ENCODE measurements at places on chromosomes 2 and 18.

DNA sequence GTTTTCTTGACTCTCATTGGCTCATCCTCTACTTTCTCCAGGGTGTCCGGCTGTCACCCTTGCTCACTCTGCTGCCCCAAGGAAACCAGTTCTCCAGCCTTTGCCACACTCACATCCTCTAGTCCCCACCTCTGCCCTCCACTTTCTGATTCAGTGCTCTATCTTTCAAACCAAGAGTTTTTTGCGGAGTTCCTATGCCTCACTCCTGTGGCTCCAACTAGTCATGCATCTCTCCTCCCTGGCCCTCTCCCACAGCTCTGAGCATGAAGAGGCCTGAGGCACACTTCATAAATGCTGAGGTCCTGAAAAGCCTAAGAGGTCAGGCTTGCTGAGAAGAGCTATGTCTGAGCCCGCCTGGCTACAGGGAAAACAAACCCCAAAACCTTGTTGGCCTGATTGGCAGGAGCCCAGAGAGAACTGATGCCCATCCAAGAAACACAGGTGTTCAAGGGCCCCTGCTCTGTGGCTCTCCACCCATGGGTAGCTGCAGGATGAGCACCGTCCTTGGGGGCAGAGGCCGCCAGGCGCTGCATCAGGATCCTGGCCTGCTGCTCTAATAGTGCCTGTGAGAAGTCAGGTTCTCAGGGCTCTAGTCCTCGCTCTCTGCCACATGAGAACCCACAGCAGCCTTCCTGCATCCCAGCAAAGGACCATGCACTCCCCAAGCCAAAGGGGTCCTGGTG lies 42.1 kb downstream of the HS1BP3 start:
- DNase-seq: no peak

DNA sequence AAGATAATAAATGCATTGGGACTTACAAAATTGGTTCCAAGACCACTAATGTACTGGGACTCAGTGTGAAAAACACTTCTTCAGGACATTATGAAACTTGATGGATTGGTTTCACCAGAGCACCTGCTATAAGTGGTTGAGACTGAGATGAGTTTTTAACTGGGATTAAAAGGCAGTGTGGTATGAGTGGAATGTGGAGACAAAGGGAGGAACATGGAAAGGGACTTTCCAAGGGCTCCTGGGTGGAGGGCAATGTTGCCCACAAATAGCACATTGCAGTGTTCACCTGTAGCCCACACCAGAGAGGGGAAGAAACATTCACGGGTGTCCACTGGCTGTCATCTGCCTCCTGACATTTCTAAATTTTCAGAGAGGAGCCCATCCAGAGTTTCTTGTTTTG lies 253.3 kb upstream of the TANK start:
- DNase-seq: no peak

DNA sequence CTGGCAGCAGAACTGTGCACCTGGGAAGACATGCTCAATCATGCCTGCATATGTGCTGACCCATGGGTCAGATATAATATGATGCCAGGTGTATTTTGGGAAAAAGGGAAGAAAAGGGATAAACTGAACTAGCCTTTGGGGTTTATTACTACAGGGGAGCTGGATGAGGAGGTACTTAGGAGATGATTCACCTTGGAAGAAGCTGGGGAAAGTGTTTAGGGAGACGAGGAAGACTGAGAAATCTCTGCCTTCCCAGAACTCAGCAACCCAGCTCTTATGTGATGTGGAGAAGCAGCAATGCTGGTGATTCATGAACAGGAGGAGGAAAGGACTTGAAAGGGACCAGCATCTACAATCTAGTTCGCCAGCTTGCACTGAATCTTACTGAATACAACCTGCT lies 110.2 kb downstream of the BARD1 start:
- DNase-seq: no peak

GRCh38 chr18:74996055-74996454 lies 212.9 kb downstream of the PTGR3 start:
- DNase-seq: no peak

DNA sequence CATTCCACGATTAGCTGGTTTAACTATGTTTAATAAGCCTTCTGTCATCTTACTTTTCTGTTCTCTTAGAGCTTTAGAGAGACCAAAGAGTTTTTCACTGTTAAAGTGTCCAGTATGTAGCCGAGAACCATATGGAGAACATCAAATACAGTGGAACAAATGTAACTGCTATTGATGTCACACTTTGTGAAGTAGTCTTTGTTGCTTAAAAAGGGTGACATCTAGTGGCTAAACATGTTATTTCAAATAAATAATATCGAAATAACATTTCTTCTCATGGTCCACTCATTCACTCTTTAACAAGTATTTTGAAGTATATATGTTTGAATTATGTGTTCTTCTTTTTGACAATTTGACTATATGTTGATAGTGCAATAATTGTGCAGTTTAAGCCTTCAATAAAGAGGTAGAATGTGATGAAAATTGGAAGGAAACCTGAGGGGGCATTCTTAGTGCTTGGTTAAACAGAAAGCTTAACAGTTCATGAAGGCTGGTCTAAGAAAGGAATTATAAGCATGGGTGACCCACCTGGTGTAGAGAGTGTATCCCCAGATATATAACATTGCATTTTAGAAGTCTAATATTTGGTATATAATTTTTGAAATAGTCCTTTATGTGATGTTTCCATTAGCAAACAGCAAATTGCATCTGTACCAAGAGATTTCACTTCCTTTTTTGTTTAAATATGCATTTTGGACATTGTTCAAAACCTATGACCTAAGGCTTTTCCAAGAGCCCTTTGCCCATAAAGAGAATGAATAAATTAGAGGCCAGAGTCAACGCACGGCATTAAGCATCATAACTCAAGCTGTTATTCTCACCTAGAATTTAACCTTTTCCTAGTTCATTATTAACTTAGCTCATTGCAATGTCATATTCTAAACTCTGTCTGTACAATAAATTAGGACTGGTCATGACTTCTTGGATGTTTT lies 112.1 kb downstream of the KYNU start:
- peak; percentile 50 for DNase-seq

GRCh38 chr2:100292022-100292580 lies 30.2 kb downstream of the LONRF2 start:
- DNase-seq: no peak

GRCh38 chr2:105450471-105450870 lies 51.6 kb upstream of the FHL2 start:
- DNase-seq: no peak

- DNase-seq: no peak
Observed at GRCh38 chr2:191678437-191679100, 633 bp downstream of the NABP1 start.

DNA sequence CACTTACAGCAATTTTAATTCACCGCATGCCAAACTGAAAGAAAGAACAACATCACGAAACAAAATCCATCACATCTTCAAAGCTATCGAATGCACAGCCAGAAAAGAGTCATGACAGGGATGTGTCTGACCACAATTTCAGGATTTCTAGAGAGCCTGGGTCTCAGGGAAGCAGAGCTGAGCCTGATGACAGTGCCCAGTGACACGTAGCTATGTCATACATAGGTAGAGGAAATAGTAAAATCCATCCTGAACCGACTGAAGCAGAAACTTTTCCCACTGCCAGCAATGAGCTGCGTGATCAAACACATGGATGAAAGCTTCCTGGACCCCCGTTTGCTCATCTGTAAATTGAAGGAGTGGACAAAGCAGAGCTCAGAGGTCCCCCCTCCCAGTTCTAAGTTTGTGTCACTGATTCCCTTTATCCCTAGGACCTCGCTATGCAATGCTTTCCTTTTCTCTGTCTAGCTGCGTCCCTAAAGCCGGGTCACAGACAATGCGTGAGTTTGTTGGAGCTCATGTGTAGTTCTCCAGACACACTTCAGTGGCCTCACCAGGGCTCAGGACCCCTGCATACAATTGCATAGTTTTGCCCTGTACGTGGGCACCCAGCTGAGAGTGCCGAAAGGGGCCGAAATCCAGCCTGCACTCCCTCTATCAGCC lies 37.6 kb downstream of the CCBE1 start:
- no peak for DNase-seq

DNA sequence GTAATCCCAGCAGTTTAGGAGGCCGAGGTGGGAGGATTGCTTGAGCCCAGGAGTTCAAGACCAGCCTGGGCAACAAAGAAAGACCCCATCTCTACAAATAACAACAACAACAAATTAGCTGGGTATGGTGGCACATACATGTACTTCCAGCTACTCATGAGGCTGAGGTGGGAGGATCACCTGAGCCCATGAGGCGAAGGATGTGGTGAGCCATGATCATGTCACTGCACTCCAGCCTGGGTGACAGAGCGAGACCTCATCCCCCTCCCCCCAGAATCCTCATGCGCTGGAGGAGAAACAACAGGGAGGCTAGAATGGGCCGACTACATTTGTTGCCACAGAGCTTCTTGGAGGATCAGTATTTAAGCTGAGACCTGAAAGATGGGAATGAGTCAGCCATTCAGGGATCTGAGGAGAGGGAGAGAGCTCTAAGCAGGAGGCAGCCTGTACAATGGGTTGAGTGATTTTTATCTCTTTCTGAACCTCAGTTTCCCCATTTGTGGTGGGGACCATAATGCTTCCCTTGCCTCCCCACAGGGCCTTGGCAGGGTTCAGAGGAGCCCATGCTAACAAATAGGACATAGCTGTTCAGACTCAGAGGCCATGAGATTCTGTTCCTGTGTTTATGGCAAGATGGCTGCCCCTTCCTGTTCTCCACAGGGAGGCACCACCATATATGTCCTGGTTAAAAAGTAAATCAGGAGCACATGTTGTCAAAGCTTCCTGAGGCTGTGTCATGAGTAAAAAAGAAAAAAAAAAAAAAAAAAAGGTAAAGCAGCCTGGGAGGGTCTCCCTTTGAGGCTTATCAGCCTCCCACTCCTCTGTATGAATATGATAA lies 131.4 kb upstream of the HAAO start:
- no peak for DNase-seq
